GM03348 (cell line): ENCODE measurements at places on chromosomes 3 and 15.

GRCh38 chr3:72802001-72802400, 46.2 kb downstream of the SHQ1 start:
- DNase-seq: no peak

DNA sequence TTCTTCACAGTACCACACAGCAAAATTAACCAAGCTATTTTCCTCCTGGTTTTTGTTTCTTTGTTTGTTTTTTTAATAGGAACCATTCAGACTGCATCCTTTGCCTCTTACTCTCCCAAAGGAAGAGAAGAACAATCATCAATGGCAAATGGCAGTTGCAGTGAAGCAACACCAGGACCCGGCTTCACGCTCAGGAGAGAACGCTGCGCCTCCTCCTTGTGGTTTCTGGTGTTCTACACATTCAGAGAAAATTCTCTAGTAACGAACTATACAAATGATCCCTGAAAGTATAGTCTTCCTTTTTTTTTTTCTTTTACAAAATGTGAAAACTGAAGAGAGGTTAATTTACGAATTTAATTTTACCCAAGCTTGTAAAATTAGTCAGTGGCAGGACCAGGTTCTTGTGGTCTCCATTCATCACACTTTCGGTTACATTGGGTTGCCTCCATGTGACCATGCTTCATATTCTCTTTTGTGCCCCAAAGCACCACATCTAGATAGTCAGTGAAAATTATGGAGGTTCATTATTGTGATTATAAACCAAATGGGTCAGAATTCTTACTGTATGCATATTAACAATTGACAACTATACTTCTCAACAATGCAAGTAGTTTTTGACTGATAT, 10.6 kb upstream of the MINDY2 start:
- DNase-seq: no peak

GRCh38 chr3:37139567-37140052, 34.8 kb downstream of the LRRFIP2 start:
- DNase-seq: no peak

DNA sequence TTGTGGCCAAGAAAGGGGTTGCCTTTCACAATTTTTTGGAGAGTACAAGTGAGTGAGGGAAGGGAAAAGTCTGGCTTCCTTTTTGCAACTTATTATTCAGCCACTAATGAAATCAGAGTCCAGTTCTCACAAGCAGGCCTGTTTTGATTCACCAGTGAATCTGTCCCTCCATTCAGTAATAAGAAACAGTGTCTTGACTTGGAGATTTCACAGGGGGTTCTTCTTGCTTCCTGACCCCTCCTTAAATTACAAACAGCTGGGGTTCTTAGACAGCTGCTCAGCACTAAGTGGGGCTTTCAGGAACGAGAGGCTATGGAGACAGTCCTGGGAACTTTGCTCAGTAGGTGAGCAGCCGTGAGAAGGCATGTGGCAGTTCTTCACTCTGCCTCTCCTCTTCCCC, 24.5 kb downstream of the SEMA3G start:
- no peak for DNase-seq

DNA sequence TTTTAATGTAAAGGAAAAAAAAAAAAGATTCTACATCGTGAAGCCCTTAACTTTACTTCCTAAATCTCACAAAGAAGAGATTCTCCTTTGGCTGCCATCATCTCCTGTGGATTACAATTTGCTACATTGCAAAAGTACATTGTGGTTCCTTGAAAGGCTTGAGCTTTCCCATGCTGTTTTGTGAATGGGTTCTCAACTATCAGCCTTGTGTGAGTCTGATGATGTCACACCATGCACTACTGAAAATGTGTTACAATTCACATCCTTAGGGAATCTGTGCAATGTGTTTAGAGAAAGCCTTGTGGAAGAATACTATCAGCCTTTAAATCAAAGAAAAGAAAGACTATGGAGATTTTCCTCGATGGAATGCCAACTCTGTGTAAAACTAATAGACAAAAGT, 510.0 kb upstream of the ALCAM start:
- DNase-seq: no peak

DNA sequence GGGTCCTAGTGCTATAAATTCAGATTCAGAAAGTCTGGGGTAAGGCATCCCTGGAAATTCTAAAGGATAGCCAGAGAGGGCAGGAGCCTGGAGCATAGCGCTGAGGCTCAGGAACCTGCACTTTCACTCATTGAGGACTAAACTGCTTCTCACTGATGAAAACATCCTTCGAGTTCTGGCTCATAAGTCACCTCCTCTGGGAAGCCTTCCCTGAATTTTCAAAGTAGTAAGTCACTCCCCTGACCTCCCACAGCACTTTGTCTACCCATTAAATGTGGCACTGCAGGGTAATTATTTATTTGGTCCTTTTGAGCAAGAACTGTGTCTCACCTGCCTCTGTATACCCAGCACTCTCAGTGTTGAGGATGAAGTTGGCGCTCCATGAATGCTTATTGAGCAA, 30.9 kb downstream of the HRH1 start:
- no peak for DNase-seq

GRCh38 chr3:72523429-72524151, 324.7 kb downstream of the SHQ1 start:
- DNase-seq: no peak

DNA sequence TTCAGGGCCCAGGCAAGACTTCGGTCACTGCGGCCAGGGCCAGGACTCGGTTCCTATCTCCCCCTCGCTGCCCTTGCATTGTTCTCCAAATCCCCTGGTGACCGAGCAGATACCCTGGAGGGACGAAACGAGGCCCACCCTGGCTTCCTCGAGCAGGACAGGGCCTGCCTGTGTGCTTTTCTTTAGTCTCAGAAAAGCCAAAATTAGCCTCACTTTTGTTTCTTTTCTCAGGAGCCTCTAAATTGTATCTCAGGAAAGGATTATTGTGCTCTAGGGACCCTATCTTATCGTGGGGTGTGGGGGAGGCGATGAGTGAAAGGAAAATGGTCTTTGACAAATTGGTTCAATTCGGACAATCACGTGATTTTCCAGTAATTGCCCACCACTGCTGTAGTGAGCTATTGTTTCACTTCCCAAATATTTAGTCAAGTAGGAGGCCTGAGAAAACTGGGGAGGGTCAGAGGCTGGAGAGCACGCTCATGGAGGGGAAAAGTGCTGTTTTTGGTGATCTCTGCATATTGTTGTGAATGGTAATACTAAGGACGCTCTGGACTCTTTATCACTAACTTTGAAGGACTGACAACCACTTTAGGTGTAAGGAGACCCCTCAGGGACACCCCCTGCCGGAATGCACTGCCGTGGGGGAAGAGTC, 61.6 kb downstream of the TMEM44 start:
- DNase-seq: no peak

- no peak for DNase-seq
Observed at GRCh38 chr15:94535298-94536048, 304.1 kb downstream of the MCTP2 start.

DNA sequence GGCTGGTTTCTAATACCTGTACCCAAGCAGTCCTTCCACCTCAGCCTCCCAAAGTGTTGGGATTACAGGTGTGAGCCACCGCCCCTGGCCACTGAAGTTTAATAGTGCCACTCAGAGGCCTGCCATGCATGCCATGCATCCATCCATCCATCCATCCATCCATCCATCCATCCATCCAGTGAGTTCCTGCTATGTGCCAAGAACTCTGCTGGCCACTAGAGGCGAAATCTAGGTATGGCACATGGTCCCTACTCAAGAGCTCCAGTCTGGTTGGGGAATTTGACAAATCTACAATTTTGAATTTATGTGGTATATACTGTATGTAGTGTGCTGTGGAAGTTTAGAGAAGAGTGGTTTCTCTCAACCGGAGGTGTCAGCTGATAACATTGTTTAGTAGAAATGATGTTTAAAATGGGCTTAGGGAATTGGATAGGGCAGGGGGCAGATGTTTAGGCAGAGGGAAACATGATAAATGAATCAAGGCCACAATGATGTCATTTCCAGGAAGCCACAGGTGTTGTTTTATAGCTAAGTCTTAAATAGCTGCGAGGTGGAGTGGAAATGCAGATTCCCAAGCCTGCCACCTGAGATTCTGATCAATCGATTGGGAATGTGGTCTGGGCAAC, 384.4 kb upstream of the C2CD4B start:
- DNase-seq: no peak

GRCh38 chr3:160747422-160747821, 8.6 kb upstream of the PPM1L start:
- no peak for DNase-seq

GRCh38 chr3:128763967-128764366, 38.0 kb downstream of the RAB7A start:
- no peak for DNase-seq

DNA sequence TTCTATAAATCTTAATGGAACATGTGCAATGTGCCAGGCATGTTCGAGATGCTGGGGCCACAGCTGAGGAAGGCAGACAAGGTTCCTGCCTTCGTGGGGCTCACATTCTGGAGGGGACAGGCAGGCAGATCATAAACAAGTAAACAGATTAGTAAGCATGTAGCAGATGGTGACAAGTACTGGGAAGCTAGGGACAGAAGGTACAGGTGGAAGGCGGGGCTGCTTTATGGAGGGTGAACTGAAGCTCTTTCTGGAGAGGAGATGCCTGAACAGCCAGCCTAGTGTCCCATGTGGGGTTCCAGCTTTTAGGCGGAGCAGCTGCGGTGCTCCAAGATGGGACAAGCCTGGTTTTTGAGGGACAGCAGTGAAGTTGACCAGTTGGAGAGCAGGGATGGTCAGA, 74.7 kb upstream of the SNRK start:
- DNase-seq: no peak

- DNase-seq: no peak
Observed at GRCh38 chr15:89198934-89199333, 22.4 kb downstream of the RLBP1 start.

GRCh38 chr3:107848351-107848915, 242.4 kb downstream of the CD47 start:
- no peak for DNase-seq

DNA sequence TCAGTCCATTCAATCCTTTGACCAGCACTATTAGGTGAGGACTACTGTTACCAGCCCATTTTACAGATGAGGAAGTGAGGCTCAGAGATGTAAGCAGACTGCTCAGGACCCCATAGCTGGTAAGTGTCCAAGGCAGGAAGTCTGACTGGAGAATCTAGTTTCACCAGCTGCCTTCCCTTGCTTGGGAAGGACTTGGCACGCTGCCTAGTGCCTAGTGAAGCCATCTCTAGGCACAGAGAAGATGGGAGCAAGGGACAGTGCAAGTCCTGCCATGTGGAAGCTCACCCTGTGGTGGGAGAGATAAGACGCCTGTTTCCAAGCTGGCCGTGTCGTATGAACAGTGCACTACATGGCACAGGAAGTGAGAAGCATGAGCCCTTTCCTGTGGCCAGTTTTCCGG, 111.8 kb upstream of the TMC3 start:
- DNase-seq: no peak

GRCh38 chr3:129317848-129318247, 39.2 kb downstream of the HMCES start:
- no peak for DNase-seq

- no peak for DNase-seq
Observed at GRCh38 chr3:112253301-112253971, 40.6 kb downstream of the SLC9C1 start.

- DNase-seq: no peak
Observed at GRCh38 chr15:71679793-71680353, 130.5 kb upstream of the NR2E3 start.

DNA sequence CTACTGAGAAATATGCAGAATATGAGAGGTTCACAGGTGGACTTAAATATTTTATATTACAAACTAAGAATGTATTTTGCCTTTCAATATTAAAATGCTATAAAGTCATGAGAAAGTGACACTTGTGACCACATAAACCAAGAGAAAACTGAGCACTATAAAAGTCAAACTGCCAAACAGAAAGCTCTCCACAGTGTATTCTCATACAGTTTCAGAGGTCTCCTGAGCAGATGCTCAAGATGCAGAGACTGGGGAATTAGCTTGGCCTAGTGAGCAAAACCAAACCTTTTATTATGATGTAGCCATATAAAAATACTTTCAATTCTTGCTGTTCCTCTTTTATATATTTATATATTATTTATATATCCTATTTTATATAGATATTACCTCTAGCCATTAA, 227.8 kb downstream of the TBC1D5 start:
- no peak for DNase-seq

GRCh38 chr15:40825661-40826422, 2.7 kb downstream of the PPP1R14D start:
- DNase-seq: no peak

DNA sequence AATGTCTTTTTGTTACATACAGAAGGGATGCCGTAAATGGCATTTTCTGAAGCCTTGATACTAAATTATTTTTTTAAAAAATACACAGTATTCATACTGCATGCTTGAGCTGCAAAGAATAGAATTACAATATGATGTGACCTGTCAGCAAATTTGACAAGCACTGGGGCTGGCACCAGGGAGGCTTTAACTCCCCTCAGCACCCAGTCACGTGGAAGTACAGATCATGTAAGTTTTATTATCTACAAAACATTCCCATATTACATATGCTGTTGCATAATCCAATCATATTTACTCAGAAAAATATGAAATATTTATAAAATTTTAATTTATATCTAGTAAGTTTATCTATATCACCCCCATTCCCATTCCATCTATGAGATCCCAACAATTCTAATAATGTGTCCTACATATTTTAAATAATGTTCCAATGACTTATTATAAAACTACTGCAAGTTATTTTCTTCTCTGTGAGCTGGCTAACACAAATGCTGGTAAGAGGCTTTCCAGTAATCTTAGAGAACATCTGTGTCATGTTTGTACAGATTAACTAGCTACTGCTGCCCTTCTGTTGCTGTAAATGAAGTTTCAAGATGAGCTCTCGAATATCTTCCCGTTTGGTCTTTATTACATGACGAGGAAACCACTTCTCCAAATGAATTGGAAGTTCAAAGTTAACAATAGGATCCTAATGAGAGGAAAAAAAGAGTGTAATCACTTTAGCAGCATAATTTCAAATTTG, 5.2 kb upstream of the IMPG2 start:
- no peak for DNase-seq

- DNase-seq: no peak
Observed at GRCh38 chr3:187665010-187665409, 5.2 kb downstream of the SST start.

GRCh38 chr3:138912237-138912636, 34.7 kb downstream of the FOXL2 start:
- no peak for DNase-seq

DNA sequence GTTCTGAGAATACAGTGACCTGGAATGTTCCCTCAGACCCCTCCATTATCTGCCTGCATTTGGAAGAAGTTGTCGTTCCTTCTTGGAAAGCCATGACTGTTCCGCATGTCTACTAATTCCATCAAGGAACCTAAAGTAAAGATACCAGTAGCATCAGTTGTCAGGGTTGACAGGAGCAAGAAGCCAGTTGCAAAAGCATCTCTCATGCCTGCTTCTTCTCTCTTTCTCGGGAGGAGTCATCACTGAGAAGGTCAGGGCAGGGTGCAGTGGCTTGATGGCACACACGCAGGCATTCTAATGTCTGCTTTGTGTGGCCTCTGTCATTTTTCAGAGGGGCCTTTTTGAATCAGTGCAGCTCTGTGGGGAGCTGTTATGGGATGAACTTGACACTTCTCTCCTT, 276.6 kb upstream of the TPM1 start:
- no peak for DNase-seq

DNA sequence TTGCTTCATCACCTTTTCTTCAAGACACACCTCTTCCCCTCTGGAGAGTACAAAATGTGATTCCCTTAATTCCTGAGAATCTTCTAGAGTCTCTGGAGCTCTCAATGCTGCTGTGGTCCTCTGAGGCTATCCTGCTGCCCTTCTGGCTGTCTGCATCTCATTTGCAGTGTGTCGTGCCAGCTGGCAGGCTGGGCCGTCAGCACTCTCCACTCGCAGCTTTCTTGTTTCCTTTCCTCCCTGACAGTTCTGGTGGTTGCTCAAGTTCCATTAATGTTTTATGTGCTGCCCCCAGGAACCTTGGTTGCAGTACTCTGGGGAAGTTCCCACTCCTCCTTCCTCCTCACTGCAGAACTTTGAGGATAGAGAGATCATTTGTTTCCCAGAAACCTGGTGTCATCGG, 210.8 kb upstream of the ROPN1 start:
- DNase-seq: peak; percentile 34
